Activated naive CD8-positive, alpha-beta T cell treated with anti-CD3 and anti-CD28 coated beads for 36 hours (primary cell): ENCODE measurements at places on chromosomes 6 and 20. TPM values are rescaled to one million over a fixed set of nuclear protein-coding genes. Genes with fewer than 3 reads are reported as not detected.

GRCh38 chr6:169093066-169093723, 160.5 kb downstream of the THBS2 start:
- no peak for DNase-seq

- peak; percentile 46 for DNase-seq
Observed at GRCh38 chr20:4740774-4741431, 19.2 kb downstream of the PRND start.

DNA sequence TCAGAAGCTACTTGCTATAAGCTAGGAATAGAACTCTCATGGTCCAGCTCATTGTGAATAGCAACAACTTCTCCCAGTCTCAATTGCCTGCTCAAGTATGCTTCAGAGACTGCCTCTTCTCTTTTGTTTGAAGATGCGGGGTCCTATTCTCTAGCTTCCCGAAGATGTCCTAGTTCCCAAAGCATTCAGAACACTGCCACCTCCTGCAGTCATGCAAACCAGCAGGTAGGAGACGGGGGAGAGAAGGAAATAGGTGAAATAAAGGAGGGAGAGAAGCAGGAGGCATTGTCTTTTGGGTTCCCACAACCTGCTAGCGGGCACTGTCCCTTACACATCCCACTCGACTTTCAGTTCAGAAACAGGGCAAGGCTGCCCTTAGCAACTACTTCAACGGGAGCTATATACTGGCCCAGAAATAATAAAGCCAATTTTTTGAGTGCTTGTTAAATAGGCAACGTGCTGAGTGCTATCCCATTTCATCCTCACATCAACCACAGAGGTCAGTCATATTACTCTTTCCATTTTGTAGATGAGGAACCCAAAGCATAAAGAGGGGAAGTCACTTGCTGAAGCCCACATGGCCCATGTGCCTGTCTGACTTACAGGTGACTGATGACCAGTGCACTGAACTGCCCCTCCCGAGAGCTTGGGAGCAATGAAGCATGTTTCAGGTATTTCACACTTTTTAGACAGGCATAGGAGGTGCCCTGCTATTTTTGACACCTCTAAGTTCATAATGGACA, 61.9 kb upstream of the ATXN1 start:
- no peak for DNase-seq

Gene MLN
- not detected for total RNA-seq

Gene DDX43
- 0.39 TPM for total RNA-seq
